ENCODE measurements at places on chromosomes 6 and 20. TPM values are rescaled to one million over a fixed set of nuclear protein-coding genes. Genes with fewer than 3 reads are reported as not detected.

GRCh38 chr6:1832844-1833787, 223.4 kb downstream of the FOXC1 start:
- no peak overlapping the region for H3K27ac ChIP-seq
- peaks cover 6% of the 10 kb centered on the region for H3K4me1 ChIP-seq

DNA sequence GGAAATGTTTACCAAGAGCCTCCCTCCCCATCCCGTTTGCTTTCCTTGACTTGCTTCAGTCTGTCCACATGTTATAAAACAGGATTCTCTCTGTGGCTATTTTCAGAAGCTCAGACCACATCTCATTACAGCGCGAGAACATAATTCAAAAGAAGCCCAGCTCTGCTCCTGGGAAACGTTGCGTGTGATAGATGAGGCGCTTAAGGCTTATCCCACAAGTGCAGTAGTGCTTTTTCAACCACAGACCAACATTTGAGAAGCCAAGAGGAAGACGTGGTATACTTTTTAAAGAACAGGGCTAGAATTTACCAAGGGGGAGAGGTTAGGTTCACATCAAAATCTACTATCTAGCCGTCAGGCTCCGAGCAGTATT, 239.5 kb downstream of the SLC24A3 start:
- no peak overlapping the region for H3K4me3 ChIP-seq
- no peak overlapping the region for H3K27ac ChIP-seq
- no peaks in the 10 kb centered on the region for H3K27me3 ChIP-seq
- peaks cover 4% of the 10 kb centered on the region for H3K4me1 ChIP-seq

Gene RTF2
- 86.6 TPM for total RNA-seq

DNA sequence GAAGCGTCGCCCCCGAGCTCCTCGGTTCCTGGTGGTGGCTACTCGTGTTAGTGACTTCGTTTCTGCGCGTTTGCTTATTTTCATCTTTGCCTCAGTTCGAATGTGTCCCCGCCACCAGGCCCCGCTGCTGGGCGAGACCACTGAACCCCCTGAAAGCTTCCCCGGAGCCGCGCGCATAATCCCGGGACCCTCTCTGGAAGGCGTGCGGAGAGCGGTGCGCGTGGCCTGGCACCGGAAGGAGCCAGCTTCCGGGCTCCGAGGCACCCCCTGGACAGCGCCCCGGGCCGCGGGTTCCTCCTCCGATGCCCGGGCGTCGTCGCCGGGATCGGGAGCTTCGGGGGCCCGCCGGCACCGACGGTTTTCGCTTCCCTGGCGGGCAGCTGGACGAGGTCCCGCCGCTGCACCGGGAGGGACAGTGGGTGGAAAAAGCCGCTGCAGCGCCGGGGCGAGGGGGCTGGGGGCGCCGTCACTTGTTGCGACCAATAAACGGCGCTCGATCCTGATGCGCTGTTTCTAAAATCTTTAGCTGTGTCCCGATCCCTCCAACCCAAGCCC, 643 bp upstream of the SLC35D3 start:
- peaks cover 10% of the 10 kb centered on the region for H3K27me3 ChIP-seq
- DNase-seq: no peak
- H3K36me3 ChIP-seq: no peaks in the 10 kb centered on the region

GRCh38 chr6:33384581-33385020, 7.0 kb upstream of the KIFC1 start:
- H3K4me1 ChIP-seq: no peaks in the 10 kb centered on the region
- H3K27me3 ChIP-seq: no peaks in the 10 kb centered on the region
- H3K36me3 ChIP-seq: no peaks in the 10 kb centered on the region
- no peak overlapping the region for H3K4me3 ChIP-seq

GRCh38 chr6:166251655-166252054, 56.5 kb downstream of the PRR18 start:
- H3K27ac ChIP-seq: no peak overlapping the region
- no peaks in the 10 kb centered on the region for H3K36me3 ChIP-seq
- H3K4me1 ChIP-seq: no peaks in the 10 kb centered on the region
- no peak for DNase-seq
- peaks cover 23% of the 10 kb centered on the region for H3K27me3 ChIP-seq

All from uterus (tissue), 4 donors.